ENCODE measurements at places on chromosomes 5 and 9.
A peak's percentile ranks its signal among the peaks of the same experiment; 100 is the strongest.

GRCh38 chr5:25362799-25363198 lies 718.0 kb upstream of the CDH10 start:
- DNase-seq: no peak

GRCh38 chr9:20550326-20550725 lies 72.0 kb downstream of the MLLT3 start:
- no peak for DNase-seq

DNA sequence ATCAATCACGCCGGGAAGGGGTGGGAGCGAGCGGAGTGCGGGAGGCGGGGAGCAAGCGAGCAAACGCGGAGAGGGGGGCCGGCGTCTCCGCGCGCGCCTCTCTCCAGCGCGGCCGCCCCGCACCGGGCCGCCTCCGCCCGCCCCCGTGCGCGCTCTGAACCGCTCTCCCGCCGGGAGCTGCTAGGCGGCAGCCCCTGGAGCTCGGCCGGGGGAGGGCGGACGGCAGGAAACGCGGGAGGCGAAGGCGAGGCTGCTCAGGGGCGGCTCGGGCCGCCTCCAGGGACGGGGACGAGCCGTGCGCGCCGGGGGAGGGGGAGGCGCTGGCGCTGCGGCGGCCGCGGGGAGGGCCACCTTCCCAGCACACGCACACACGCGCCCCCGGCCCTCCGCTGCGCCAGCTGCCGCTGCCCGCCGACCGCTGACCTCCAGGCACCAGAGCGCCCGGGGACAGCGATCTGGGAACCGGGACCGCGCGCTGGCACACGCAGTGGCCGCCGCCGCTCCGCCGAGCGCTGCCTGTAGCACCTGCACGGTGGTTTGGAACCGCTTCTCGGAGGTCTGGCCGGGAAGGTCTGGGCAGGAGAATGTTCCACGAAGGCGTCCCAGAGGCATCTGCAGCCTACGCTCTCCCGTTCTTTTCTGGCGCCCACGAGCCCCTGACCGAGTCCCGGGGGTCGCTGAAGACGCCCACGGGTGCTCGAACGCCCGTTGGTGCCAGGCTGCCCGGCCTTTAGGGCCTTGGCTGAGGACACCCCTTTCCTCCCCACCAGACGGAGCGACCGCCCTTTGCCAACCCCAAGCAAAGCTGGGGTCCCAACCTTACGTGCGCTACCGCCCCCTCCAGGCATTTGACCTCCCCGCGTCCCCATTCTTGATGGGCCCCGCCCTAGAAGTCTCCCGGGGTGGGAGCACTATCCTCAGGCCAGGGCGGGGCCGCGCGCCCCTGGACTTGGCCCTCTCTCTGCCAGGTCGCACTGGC lies at the start of gene GABBR2:
GABBR2 (minus strand) TSS at position 3 of the 979 bp plus-strand sequence. CDS start 198 bp downstream, outside the sequence.
- no peak for DNase-seq

DNA sequence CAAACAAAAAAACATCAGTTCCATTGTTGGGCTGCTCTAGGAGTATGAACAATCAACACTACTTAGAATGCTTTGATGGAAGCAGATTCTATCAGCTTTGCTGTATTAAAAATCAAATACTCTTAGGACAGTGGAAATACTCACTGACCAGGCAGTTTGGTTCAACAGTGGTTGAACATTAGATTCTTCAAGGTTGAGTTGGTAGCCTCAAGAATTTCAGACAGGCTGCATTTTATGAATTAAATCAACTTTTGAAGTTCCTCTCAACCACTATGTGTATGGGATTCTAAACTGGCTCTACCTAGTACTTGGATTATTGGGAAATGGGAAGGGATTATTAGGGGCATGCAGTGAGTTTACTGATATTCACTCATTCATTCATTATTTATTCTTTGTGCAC lies 35.0 kb downstream of the ACTBL2 start:
- DNase-seq: no peak

DNA sequence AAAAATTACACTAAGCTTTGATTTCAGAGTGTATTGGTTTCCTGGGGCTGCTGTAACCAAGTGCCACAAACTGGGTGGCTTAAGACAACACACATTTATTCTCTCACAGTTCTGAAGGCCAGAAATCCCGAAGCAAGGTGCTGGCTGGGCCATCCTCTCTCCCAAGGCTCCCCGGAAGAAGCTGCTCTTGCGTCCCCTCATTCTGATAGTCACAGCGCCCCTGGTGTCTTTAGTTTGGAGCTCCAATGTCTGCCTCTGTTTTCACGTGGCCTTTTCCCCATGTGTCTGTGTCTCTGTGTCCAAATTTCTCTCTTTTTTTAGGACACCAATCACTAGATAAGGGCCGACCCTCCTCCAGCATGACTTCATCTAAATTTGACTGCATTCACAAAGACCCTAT lies 56.7 kb downstream of the ROPN1L start:
- no peak for DNase-seq

- DNase-seq: no peak
These were observed 380.7 kb upstream of the KLF4 start for GRCh38 chr9:107870221-107870620.

- no peak for DNase-seq
These were observed 244.5 kb downstream of the ZSWIM6 start for GRCh38 chr5:61576556-61576955.

DNA sequence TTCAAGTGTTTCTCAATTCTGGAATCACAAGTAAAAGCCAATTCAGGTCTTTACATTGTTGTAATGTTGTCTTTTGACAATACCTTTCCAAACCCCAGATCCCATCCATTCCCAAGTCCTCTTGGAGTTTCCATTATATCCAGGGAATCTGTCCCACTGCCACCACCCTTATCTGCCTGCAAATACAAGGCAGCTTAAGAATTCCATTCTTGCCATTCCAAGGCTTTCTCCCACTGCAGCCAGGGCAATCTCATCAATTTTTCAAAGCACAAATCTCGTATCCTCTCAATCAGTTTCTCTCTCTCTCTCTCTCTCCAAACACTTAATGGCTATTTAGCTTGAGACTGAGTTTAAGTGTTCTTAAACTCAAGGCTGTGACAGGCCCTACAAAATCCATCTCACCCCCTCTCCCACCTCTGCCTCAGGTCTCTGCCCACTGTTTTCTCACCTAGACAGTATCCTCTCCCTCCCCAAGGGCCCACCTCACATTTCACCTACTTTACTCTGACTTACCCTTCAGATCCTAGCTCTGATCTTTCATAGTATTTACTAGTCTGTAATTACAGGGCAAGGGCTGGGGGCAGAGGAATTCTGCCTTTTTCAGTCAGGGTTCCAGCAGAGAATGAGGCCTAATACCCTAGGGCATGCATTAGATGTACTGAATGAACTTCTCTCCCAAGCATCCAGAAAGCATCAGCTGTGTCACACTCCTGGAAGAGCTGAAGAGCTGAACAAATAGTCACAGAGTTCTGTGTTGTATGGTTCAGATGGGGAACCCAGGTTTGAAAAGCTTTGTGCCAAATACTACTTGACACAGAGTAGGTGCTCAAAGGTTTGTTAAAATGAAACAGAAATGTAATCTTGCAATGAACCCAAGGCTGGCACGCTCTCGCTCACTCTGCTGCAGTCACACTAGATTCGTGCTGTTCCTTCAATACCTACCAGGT lies 46.0 kb downstream of the RAPGEF1 start:
- no peak for DNase-seq

DNA sequence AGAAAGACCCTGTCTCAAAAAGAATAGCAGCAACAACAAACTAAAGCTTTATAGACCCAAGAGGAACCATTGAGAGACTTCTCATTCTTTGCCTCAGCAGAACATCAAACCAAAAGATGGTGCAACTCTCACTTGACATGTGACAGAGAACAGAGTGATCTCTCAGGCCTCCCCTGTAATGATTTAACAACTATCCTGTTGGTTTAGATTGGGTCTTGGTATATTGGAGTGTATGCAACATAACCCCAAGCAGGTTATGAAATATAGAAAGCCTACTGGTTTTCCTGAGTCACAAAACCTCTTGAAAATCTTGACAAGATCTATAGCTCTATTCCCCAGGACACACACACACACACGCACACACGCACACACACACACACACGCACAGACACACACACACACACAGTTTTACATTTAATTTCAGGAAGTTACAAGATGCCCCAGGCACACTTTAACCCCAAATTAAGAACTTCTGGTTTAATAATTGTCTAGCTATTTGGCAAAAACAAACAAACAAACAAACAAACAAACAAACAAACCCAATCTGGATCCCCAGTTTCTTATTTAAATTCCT lies 6.5 kb upstream of the FGF1 start:
- no peak for DNase-seq

GRCh38 chr9:136404801-136405136 lies 4.8 kb upstream of the SNAPC4 start:
- DNase-seq: no peak

DNA sequence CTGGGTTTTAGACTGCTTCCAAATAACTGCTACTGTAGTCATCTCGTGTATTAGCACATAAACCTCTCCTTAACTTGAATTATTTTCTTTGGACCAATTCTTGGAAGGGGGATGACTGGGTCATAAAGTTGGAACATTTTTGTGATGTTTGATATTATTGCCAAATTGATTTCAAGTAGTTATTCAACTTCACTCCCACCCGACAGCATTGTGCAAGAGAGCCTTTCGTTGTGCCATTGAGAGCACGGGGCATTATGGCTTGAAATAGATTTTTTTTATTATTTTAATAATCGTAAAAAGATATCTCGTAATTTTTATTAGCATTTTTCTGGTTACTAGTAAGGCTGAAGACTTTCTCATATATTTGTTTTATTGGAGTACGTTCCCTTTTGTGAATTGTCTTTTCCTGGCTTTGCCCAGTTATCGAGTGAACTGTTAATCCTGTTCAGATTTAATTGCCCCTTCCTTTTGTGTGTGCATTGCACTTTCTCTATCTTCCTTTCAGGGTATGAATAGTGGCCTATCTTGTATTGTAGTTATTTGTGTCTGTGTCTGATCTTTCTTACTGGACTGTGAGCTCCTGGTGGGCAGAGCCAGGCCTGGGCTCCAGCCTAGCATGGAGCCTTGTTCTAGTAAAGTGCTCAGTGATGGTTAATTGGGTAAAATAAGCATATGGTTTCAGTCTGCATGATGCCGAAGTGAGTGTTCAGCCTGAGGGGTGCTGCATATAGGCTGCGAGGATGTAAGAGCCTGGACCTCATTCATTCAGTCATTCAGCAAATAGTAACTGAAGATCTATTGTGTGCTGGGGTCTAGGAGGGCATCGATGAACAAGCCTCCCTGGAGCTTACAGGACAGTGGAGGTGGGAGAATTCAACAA lies 93.5 kb upstream of the SHB start:
- DNase-seq: no peak

DNA sequence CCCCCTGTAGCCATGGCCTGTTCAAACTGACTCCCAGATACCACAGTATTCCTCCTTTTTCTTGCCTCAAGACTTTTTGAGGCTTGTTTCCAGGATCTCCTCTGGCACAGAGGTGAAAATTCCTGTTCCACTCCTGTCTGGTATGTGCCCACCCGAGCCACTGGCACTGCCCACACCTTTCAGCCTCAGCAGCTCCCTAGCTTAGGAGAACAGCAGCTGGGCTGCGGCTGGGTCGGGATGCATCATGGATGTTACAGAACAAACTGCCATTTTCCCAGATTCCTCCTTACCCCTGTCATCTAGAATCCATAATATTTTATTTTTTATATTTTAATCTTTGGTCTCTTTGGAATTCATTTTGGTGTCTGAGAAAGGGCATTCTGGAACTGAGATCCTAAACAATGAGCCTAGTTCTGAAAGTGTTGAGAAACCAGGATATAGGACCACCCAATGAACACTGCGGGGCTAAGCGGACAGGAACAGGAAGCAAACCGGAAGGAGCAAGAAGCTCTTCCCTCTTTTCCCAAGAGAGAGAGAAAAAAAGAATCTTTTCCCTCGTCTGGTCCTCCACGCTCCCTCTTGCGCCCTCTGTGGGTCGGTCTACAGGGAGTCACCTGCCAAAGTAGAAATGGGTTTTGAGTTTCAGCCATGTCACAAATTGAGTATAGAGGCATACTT lies 12.5 kb downstream of the OR2S2 start:
- DNase-seq: peak; percentile 65

DNA sequence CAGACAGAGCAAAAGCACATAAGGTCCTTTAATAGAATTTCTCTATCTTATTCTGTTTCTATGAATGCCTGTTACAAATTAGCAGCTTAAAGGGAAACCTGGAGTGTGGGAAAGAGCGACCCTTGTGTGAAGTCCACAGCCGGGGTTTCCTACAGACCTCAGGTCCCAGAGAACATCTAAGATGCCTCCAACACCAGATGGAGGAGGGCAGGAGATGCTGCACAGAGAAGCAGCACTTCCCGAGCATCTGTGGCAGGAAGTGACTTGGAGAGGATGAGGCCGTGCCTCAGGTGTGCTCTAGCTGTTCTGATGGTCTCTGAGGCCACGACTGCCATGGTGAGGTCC lies 26.8 kb downstream of the IRF1 start:
- DNase-seq: no peak

DNA sequence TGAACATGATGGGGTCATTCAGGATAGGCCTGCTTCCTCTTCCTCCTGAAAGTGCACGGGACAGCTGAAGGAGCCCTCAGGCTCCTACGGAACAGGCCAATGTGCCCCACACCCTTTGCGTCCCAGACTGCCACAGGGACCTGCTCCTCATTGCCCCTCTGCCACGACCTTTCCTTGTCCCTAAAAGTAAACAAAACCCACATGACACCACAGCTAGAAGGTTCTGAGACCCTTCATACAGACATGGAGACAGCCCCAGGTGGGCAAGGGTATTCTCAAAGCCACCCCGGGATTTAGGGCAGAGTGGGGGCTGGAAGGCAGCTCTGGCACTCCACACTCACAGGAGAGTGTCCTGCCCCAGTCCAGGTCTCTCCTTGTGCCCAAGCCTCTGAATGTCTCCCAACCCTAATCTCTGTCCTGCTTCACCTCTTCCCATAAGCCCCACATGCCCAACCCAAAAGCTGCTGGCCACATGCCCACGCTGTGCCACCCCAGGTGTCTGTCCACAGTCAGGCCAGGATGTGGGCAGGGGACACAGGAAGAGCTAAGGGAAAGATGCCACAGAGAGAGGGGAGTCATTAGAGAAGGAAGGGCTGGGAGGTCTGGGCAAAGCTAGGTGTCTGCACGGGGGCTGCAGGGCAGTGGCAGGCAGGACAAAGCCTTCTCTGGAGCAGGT lies 800 bp downstream of the AMBP start:
- DNase-seq: no peak

DNA sequence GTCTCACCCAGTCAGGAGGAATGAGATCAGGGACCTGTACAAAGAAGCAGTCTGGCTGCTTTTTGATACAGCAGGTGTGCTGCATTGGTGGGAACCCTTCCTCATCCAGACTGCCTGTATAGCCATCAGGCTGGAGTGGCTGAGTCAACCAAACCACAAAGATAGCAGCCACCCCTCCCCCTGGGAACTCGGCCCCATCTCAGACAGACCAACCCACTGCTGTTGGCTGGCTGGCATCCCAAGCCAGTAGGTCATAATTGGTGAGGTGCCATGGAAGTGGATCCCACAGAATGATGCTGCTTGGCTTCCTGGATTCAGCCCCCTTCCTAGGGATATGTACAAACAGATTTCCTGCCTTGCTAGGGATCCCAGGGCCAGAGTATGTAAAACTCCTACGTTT lies 60.9 kb downstream of the YTHDC2 start:
- no peak for DNase-seq
